ENCODE measurements at places on chromosomes 7 and 10.

GRCh38 chr10:17685233-17685840 lies 41.4 kb downstream of the STAM start:
- DNase-seq: no peak

DNA sequence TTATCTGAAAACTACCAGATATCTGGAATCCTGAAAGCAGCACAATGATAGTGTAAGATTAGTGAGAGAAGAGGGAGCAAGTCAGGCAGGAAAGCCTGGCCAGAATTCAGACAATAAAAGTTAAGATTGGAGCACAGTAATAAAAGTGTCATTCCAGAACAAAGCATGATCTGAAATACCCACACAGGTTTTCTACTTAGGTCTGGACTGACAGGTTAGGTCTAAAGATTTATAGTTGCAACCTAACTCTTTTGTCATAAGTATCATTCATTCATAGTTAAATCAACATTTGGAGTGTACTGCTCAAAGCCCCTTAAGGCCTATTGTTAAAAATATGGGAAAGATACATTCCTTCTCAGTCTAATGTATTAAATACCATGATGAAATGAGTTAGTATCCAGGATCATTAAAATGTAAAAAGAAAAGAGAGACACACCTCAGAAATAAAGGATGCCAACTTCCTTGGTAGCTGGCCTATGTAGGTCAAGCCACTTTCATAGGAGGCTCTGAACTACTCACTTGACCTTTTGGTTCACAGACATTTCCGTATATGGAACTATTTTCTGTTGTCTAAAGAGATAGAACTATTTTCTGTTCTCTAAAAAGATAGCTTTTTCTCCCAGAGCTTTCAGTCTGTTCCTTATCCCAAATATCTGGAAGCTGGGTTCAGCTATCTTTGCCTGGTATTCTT lies 105.2 kb downstream of the FAS start:
- DNase-seq: no peak

GRCh38 chr7:17234030-17234397 lies 64.4 kb upstream of the AHR start:
- DNase-seq: no peak

- no peak for DNase-seq
Measured at GRCh38 chr10:49534670-49535381, 4.1 kb downstream of the ERCC6 start.

- DNase-seq: no peak
Measured at GRCh38 chr10:129101232-129101980, 365.6 kb upstream of the MGMT start.

- DNase-seq: no peak
Measured at GRCh38 chr10:131271966-131272365, 39.6 kb downstream of the TCERG1L start.

DNA sequence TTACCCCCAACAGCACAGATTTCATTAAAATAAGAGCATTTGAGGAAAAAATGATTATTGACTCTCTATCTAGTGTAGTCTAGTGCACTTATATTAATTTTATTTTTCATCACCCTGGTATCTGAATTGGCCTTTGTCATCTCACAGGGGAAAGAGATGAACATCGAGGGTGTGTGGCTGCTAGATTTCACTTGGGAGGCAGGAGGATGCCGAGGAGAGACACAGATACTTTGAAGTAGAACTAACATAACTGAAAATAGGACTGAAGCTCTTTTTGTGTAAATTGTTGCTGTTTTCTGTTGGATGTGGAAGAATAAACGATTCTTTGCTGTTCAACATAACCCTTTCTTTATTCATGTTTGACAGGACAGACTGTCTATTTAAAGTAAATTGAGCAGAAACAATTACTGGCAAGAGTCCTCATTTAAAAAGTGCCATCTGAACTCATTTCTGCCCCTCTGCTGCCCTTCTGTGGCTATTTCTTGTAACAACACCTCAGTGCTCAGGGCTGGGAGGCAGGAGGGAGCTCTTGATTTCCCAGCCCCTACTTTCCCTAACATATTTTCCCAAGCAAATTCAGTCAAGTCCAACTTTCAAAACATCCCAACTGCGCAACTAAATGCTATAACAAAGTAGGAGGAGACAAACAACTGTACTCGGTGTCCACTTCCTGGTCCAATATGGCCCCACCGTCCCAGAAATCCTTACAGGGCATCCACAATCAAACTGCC lies 15.6 kb downstream of the LYZL1 start:
- DNase-seq: no peak

GRCh38 chr10:22366771-22367170 lies 21.5 kb downstream of the SPAG6 start:
- DNase-seq: no peak

- no peak for DNase-seq
Measured at GRCh38 chr10:117627561-117627960, 85.0 kb downstream of the EMX2 start.
